Progenitor cell of endocrine pancreas (in vitro differentiated cells): ENCODE measurements at places on chromosomes 6 and 20.

DNA sequence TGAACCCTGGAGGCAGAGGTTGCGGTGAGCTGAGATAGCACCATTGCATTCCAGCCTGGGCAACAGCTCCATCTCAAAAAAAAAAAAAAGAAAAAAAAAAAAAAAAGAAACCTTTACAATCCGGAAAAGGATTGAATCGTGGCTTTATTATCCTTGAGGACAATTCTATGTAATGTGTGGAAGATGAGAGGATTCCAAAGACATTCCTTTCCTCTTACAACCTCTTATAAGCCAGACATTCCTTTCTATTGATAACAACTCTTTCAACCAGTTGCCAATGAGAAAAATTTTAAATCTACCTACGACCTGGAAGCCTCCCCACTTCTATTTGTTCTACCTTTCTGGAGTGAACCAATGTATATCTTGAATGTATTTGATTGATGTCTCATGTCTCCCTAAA is 91.2 kb upstream of the EEF1E1 start:
- H3K36me3 ChIP-seq: peaks cover 2% of the 10 kb centered on the region
- no peak for DNase-seq
- H3K4me3 ChIP-seq: no peak overlapping the region
- no peak overlapping the region for H3K27ac ChIP-seq
- peaks cover under 1% of the 10 kb centered on the region for H3K27me3 ChIP-seq

- H3K27ac ChIP-seq: no peak overlapping the region
- H3K4me3 ChIP-seq: no peak overlapping the region
- peaks cover 3% of the 10 kb centered on the region for H3K4me1 ChIP-seq
- DNase-seq: no peak
- H3K36me3 ChIP-seq: no peaks in the 10 kb centered on the region
Observed at GRCh38 chr6:136306466-136306865, 16.8 kb upstream of the BCLAF1 start.

DNA sequence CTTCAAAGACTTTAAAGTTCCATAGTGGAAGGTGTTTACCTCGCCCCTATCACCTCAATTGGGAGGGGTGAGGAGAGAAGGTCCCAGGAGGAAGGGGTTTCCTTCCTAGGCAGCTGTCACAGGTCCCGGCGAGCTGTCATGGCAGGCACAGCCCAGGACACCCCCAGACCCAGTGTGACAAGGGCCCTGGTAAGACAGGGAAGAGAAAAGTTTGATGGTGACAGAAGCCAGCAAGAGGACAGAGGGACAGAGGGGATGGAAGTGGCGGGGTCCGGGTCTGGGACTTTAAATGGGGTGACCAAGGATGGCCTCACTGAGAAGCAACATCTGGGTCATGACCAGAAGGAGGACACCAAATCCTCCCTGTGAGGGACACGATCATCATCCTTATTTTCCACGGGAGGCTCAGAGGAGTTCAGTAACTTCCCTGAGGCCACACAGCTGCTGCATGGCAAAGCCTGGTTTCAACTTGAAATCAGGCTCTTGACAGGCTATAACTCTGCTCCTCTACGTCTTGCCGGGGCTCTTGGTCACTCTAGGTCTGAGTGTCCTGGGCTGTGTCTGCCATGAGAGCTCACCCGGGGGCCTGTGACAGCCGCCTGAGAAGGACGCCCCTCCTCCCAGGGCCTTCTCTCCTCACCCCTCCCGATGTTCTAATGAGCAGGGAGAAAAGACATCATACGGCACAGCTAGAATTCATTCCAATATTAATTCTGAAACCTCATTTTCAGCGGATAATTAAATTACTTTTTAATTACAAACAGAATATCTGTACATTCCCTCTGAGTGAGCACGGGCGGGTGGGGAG is 222.2 kb downstream of the PREX1 start:
- no peaks in the 10 kb centered on the region for H3K27me3 ChIP-seq
- DNase-seq: no peak
- H3K4me3 ChIP-seq: no peak overlapping the region
- H3K36me3 ChIP-seq: no peaks in the 10 kb centered on the region

GRCh38 chr6:17385660-17386059 is 7.7 kb upstream of the CAP2 start:
- no peak overlapping the region for H3K4me3 ChIP-seq
- no peaks in the 10 kb centered on the region for H3K4me1 ChIP-seq
- H3K27ac ChIP-seq: no peak overlapping the region
- no peaks in the 10 kb centered on the region for H3K27me3 ChIP-seq

DNA sequence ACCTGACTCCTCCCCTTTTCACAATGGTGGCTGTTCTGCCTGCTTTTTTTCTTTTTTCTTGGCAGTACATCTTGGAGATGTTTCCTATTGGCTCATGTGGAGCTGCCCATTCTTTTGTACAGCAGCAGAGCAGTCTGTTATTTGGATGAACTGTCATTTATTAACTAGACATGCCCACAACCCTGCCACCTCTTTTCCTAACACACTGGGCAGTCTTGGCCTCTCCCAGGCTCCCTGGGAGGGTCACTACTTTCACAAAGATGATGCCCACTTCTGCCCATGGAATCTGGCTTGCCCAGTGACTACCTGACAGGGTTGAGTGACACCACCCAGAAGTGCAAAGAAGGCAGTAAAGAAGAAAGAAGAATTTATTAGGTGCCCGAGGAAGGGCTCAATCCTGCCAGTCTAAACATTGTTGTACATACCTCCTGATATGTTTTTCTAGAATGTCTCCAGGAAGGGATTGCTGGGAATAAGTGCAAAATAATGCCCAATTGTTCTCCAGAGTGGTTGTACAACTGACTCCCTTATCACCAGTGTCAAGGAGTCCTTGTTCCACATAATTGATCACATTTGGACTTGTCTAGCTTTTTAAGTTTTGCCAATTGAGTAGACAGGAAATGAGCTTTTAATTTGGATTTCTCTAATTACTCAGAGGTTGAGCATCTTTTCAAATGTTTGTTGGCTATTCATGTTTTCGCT is 19.7 kb upstream of the SCRT2 start:
- no peaks in the 10 kb centered on the region for H3K36me3 ChIP-seq
- no peak for DNase-seq
- H3K27ac ChIP-seq: peak overlapping the region; percentile 22
- peaks cover 16% of the 10 kb centered on the region for H3K4me1 ChIP-seq
- H3K27me3 ChIP-seq: peaks cover 57% of the 10 kb centered on the region
- H3K4me3 ChIP-seq: no peak overlapping the region

DNA sequence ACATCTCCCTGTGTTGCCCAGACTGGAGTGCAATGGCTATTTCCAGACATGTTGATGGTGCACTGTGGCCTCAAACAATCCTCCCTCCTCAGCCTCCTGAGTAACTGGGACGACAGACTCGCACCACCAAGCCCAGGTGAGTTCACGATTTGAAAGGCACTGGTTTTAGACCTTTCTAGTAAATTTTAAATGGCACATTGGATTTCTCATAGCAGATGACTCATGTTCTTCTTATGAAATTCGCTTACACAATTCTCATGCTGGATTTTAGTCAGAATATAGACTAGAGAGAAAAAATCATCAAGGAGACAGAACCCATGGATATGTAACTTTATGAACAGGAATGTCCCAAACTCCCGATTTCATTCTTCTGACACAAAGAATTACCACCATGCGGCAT is 18.1 kb upstream of the PXDC1 start:
- DNase-seq: no peak
- H3K27me3 ChIP-seq: peaks cover 25% of the 10 kb centered on the region
- H3K27ac ChIP-seq: no peak overlapping the region
- H3K36me3 ChIP-seq: no peaks in the 10 kb centered on the region
- no peak overlapping the region for H3K4me3 ChIP-seq

DNA sequence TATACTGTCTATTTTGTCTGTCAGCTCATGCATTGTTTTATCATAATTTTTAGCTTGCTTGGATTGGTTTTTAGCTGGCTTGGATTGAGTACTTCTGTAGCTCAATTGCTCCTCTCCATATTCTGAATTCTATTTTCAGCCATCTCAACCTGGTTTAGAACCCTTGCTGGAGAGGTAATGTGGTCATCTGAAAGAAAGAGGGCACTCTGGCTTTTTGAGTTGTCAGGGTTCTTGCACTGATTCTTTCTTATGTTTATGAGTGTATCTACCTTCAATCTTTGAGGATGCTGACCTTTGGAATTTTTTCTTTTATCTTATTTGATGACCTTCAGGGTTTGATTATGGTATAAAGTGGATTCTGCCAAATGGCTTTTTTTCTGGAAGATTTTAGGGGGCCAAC is 632.7 kb upstream of the ID4 start:
- H3K4me1 ChIP-seq: no peaks in the 10 kb centered on the region
- peaks cover 1% of the 10 kb centered on the region for H3K36me3 ChIP-seq

- no peaks in the 10 kb centered on the region for H3K36me3 ChIP-seq
- H3K4me1 ChIP-seq: peaks cover 4% of the 10 kb centered on the region
- DNase-seq: no peak
Observed at GRCh38 chr20:45096781-45097180, 4.1 kb downstream of the KCNS1 start.

GRCh38 chr20:31497838-31498540 is 16.3 kb upstream of the HM13 start:
- no peak overlapping the region for H3K4me3 ChIP-seq
- no peaks in the 10 kb centered on the region for H3K36me3 ChIP-seq
- no peak overlapping the region for H3K27ac ChIP-seq
- no peak for DNase-seq
- H3K4me1 ChIP-seq: no peaks in the 10 kb centered on the region

GRCh38 chr6:151400473-151400872 is 9.1 kb upstream of the ZBTB2 start:
- no peak for DNase-seq
- H3K27ac ChIP-seq: peak overlapping the region; percentile 22
- peaks cover 21% of the 10 kb centered on the region for H3K36me3 ChIP-seq
- H3K27me3 ChIP-seq: no peaks in the 10 kb centered on the region
- no peak overlapping the region for H3K4me3 ChIP-seq

DNA sequence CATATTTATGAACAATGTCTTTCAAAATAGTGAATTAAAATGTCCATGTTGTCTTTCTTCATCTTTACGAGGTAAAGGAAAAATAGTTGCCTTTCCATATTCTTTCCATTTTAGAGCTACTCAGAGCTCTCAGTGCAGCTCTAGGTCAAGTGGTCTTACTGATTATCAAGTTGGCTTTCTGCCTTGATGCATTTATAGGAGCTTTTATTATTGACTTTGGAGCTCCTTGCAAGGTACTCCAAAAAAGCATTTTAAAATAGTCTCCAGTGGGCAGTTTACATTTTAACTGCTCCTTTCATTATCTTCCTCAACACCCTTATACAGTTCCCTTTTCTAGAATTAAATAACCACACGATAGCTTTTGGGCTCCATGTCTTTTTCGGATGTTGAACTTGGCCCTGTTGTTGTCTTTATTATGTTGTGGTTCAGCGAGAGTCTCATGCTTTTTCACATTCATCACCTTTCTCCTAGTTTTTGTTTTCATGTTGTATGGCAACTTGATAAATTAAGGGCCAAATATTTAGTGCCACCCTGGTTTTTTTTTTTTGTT is 122.9 kb downstream of the CLIC5 start:
- H3K27me3 ChIP-seq: peaks cover 1% of the 10 kb centered on the region
- DNase-seq: no peak
- no peak overlapping the region for H3K4me3 ChIP-seq

DNA sequence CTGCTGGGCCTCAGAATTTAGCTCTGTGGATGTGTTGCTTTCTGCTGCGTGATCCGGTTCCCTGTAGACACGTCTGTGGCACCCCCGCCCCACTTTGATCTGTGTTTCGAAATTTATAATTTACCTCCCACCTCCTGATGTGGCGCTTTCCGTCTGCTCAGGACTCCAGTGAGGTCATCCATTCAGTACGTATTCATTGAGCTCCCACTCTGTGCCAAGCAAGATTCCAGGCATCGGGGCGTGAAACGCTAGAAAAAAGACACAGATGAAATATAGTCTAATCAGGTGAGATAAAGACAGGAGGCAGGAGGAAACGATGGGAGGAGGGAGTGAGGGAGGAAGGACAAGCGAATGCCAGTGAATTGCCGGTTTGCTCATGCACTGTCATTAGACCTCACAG is 431.9 kb upstream of the SULF2 start:
- H3K36me3 ChIP-seq: no peaks in the 10 kb centered on the region
- H3K27me3 ChIP-seq: peaks cover 3% of the 10 kb centered on the region
- H3K27ac ChIP-seq: peak overlapping the region; percentile 15
- no peak for DNase-seq
- H3K4me3 ChIP-seq: no peak overlapping the region
- peaks cover 8% of the 10 kb centered on the region for H3K4me1 ChIP-seq

- peaks cover 5% of the 10 kb centered on the region for H3K27me3 ChIP-seq
- H3K36me3 ChIP-seq: no peaks in the 10 kb centered on the region
- H3K4me1 ChIP-seq: no peaks in the 10 kb centered on the region
- no peak for DNase-seq
- no peak overlapping the region for H3K4me3 ChIP-seq
Observed at GRCh38 chr6:16933961-16934360, 167.9 kb upstream of the STMND1 start.

- H3K27me3 ChIP-seq: no peaks in the 10 kb centered on the region
- no peak for DNase-seq
- peaks cover 2% of the 10 kb centered on the region for H3K4me1 ChIP-seq
- H3K36me3 ChIP-seq: no peaks in the 10 kb centered on the region
Observed at GRCh38 chr6:115885636-115886366, 174.9 kb downstream of the FRK start.

DNA sequence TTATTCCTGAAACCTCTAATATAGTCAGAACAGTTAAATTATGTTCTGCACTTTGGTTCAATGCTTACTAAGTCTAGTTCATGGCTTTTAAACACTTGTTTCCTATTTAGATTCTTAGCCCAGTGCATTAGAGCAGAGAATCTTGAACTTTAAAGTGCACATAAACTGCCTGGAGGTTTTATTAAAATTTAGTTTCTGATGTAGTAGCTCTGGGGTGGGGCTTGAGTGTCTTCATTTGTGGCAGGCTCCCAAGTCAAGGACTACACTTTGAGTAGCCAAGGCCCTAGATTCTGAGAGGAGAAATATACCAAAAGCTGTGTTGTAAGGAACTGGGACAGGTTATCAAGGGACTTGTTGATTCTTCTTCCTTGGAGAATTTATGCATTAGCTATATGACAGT is 1604.2 kb downstream of the KHDRBS2 start:
- no peaks in the 10 kb centered on the region for H3K36me3 ChIP-seq
- H3K27ac ChIP-seq: no peak overlapping the region
- DNase-seq: no peak
- H3K4me1 ChIP-seq: peaks cover 6% of the 10 kb centered on the region
- H3K4me3 ChIP-seq: no peak overlapping the region

DNA sequence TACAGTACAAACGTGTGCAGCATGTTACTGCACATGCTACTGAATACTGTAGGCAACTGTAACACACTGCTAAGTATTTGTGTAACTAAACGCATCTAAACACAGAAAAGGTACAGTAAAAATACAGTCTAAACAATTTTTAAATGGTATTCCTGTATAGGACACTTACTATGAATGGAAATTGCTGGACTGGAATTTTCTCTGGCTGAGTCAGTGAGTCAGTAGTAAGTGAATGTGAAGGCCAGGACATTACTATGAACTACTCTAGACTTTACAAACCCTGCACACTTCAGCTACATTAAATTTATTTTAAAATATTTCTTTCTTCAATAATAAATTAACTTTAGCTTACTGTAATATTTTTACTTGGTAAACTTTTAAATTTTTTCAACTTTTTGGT is 225.0 kb upstream of the TENT5A start:
- DNase-seq: no peak
- peaks cover 3% of the 10 kb centered on the region for H3K36me3 ChIP-seq
- no peak overlapping the region for H3K27ac ChIP-seq
